Left colon (tissue), 2 donors: ENCODE measurements at places on chromosomes 7 and 10.

GRCh38 chr7:97272237-97272975 is 154.9 kb downstream of the SDHAF3 start:
- DNase-seq = peak; percentile 56

DNA sequence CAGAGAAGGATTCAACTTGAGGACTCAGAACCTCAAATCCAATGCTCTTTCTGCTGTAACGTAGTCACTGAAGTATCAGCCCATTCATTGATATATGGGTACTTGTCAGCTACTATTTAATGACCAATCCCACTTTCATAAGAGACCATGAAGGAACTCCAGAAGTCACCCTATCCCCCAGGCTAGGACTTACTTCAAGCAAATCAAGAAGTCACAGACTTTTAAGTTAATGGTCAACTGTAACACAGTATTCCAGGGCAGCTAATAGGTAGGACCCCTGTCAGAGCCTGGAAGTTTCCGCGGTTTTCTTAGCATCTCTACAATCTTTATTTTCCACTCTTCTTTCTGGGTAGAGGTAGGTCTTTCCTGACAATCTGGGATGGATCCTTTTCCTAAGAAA is 269.9 kb downstream of the POU6F2 start:
- no peak for DNase-seq

DNA sequence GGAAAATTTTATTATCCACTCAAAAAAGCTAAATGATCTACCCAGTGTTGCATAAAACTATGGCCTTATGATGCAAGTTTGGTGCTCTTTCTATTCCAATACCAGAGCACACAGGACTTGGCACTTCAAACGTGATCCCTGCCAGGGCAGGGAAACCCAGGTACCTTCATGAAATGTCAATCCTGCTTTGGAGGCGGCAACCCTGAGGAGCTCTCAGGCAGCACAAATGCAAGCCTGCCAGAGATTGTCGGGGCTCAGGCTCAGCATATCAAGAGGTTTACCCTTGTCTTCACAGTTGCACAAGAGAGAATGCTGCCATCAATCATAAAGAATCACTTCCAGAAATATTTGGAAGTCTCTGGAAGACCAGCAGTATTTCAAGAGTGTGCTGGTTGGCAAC is 151.5 kb downstream of the GLI3 start:
- DNase-seq = no peak

DNA sequence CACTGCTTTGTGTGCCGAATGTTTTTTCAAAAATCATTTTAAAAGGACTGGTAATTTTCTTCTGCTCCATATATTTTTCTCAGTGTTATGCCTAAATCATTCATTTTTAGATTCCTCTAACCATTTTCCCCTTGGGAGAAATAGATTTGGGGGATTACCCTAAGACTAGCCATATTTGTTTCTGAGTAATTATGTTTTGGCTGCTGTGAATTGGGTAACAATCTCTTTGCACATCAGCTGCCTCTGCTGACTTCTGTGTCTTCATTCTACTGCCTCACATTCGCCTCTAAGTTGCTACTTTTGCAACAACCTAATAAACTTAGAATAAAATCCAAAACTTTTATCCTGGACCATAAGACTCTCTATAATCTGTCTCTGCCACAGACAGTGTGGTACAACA is 18.5 kb upstream of the MRC1 start:
- no peak for DNase-seq

GRCh38 chr7:22184549-22185199 is 172.3 kb downstream of the RAPGEF5 start:
- DNase-seq = no peak

GRCh38 chr7:41576166-41576565 is 126.7 kb downstream of the INHBA start:
- DNase-seq = no peak

DNA sequence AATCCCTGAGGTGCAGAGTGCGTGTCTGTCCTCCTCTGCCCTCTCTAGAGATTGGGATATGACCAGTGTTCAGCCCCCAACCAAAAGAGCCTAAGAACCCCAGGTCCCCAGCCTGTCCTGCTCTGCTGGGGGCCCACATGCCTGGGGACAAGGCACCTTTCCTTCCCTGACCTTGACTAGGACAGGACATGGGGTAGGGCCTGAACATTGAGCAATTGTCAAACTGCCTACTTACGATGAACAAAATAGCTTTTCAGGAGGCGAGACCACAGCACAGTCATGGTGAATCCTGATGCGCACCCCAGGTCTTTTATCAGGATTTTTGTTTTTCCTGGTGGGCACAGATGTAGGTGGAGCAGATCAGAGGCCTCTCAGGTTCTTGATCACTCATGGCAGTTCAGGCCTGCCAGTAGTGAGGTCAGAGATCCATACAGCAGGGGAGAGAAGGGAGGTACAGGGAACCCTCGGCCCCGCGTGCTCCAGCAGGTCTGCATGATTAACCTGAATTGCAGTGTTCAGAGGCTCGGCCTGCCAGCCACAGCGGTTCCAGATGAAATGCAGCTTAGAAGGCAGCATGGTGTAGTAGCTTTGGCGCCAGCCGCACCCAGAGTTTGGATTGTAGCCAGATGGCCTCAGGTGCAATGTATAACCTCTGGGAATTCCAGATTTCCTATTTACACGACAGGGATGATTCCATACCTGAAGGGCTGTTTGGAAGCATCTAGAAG is 191.3 kb downstream of the CUX1 start:
- peak; percentile 75 for DNase-seq

DNA sequence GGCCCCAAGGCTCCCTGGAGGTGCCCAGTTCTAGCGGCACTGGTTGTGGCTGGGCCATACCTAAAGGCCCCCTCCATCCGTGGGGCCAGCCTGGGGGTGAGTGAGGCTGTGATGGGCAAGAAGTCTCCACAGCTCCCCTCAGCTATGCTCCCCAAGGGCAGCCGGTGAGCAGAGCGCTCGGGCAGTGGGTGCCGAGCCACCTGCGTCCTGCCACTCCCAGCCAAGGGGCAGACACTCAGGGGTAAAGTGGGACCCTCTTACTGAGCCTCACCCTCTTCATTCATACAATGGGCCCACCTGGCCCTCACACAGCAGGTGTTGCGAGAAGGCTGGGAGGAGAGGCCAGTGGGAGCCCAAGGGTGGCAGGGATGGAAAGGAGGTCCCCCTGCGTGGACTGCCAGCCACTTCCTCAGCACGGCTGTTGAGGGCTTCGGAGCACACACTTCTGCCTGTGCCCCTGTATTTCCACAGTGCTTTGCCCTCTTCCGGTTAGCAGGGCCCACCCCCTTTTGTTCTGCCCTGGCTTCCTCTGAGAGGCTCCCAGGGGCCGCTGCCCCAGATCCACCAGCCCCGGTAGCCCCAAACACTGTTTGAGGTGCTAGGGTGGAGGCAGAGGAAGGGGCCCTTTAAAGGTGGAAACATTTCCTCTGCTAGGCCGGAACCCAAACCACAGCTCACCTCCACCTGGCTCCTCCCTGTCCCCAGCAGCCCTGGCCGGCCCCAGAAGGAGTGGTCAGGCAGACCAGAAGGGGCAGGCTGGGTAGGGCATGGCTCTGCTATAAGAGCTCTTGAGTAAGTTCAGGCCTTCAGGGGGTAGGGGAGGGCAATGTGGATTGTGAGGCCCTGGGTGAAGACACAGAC is 16.4 kb upstream of the C10orf105 start:
- peak; percentile 75 for DNase-seq

GRCh38 chr7:69685293-69685631 is 87.0 kb downstream of the AUTS2 start:
- DNase-seq = no peak

DNA sequence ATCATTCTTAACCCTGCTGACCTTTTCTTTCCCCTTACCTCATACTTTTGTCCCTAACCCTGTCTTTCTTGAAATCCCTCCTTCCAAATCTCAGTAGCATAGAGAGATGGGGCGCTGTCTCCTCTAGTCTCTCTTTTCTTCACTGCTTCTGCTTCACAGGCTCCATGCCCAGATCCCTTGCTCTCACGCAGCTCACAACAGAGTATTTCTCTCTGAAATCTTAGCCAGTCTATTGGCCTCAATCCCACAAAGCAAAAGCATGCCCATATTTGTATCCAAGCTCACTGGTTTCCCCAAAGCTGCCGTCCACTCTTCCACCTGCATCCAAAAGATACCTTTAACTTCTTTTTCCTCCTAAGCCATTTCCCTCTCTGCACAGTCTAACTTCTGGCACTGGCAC is 526.8 kb downstream of the PLXDC2 start:
- no peak for DNase-seq

GRCh38 chr7:1727812-1728570 is 57.9 kb downstream of the ELFN1 start:
- no peak for DNase-seq

- DNase-seq = no peak
Observed at GRCh38 chr7:27162561-27163287, 2.6 kb downstream of the HOXA9 start.

- no peak for DNase-seq
Observed at GRCh38 chr10:114974625-114975024, 36.6 kb downstream of the TRUB1 start.

DNA sequence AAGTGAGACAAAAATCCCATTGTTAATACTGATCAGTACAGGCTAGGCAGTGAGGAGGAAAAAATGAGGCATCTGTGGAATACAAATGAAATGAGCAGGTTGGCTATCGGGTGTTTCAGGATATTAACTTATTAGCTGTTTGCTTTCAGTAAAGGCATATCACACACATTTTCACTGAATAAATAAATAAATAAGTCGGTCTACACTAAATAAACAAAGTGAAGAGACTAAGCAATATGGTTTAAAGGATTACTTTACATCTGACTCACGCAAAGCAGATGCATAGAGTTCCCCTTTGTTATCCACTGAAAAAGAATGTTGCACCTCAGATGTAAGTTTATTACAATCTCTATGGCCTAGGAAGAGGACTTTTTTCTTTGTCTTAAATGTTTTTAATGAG is 6.3 kb upstream of the SEMA3A start:
- no peak for DNase-seq

DNA sequence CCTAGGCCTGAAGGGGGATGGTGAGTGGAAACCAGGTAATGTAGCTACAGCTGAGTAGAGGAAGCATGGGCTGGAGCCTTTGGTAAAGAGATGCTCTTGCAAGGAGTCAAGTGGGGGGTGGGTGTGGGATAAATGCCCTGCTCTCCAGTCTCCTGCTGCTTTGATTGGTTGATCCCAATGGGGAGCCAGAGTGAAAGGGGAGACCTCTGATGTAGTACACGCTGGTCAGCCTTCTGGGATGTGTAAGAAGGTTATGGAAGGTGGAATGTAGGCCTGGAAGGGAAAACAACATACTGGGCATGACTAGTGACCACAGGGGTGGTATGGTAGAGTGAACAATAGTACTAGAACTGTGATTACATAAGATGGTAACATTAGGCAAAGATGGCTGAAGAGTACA is 44.3 kb downstream of the TET1 start:
- no peak for DNase-seq
